ENCODE measurements at places on chromosomes 7 and 10.

DNA sequence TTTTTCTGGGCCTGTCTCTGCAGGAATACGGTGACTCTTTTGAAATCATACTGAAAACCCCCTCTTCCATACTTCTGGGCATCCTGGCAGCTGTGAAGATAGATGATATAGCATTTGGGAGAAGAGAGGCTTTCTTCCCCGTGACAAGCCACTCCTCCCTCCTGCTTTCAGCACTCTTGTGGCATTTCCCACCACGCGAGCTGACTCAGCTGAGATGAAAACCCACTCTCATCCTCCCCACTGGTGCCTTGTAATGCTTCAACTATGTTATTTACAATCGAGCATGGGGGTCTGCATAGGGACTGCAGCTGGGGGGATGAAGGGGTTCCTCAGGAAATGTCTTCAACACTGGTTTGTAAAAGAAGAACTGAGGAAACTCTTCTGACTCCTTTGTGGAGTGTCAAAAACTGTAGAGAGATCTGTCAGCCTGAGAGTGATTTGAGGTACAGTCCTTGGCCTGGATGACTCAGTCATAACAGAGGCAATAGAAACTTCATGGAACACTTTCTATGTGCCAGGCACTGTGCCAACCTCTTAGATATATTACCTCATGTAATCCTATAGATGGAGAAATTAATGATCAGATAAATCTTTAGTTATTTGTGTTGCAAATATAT is 1.7 kb upstream of the TBATA start:
- DNase-seq: peak; percentile 30

DNA sequence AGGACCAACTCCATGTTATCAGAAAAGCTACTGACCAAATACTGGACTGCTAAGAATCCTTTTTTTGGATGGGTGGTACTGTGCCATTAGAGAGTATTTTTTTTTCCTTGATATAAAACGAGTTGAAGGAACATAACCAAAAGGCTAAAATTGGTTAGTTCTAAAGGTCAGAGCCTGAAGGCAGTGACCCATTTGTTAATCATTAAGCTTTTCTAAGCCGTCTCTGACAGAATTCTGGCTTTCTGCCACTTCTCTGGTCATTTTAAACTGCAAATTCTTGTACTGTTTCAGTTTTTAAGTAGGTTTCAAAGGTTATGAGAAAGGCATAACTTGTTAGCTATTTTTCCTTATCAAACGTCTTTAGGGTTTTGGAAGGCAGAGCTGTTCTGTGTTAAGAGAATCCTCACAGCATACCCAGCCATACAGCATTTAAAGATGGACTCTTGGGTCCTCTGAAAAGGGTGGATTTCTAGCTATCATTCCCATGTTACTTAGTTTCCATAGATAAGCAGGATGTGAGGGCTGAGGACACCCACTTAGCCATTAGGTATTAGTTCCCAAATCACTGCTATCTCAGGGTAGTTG is 196.8 kb downstream of the RNLS start:
- peak; percentile 71 for DNase-seq

GRCh38 chr7:106542550-106543220 is 118.3 kb downstream of the CCDC71L start:
- peak; percentile 84 for DNase-seq

- DNase-seq: peak; percentile 62
Measured at GRCh38 chr10:58952747-58953466, 223.5 kb upstream of the PHYHIPL start.

DNA sequence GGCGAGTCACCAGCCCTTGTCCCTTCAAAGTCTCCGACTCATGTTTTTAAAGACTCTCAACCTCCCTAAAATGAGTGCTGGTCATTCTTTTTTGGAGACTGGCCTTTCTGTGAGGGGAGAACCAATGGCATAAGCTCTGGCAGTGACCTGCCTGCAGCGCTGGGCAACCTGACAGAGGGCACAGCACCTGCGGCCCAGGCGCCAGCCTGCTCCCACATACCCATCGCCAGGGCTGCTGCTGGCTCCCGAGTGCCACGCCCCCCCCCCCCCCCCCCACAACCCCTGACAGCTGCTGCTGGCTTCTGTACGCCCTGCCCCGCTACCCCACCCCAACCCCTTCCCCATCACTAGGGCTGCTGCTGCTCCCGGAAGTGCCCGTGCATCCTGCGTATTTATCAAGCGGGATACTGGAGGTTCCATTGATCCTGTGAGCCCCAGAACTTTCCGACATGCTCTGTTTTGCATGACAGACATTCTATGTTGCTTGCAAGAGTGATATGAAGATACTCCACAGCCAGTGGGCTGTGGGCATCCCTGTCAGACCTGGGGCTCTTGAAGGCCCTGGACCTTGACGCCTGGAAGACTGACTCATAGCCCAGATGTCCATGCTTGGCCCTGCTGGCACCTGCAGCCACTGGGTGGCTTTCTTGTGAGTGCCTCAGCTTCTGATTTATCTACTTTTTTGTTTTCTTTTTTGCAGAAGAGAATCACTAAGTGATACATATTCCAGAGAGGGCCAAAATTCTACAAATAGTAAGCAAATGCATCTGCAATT is 243.9 kb downstream of the ZMYND11 start:
- DNase-seq: peak; percentile 56
